DMS79 (cell line): ENCODE measurements at places on chromosomes 7 and 10.

GRCh38 chr10:69315100-69315542 lies 36.8 kb downstream of the HK1 start:
- DNase-seq = no peak

GRCh38 chr7:46714904-46715303 lies 793.8 kb upstream of the IGFBP3 start:
- DNase-seq = no peak

DNA sequence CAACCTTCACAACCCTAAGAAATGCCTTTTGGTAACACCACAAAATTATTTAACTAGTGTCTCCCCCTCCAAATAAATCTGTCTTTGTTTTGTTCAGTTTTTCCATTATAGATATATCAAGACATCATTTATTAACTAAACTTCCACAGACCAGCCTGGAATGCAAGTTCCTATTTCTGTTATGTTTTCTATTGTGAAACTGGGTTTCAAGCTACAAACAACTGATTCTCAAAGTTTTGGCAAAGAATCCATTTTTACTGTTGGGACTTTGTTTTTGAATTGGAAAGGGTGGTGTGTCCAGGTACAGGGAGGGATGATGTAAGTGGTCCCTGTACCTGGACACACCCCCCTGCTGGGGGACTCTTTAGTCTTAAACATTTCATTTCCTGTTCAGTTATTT lies 36.2 kb downstream of the STAMBPL1 start:
- no peak for DNase-seq

- DNase-seq = no peak
These were observed 195.6 kb upstream of the FRMD4A start for GRCh38 chr10:14526326-14526725.

DNA sequence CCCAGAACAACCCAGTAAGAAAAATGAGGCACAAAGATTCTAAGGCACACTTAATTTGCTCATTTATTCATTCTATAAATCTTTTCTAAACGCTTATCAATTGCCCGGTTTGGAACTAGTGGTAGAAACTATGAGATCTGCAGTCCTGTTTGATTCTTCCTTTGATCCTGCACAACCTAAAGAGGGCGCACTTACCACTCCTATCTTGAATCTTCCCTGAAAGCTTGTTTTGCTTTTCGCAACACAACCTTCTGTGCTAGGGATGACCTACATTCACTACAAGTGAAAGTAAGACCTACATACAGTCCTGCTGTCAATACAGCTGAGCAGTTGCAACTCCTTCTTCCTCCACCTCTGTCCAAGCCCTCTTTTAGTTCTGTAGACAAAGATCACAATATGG lies 12.6 kb upstream of the ARL4A start:
- DNase-seq = no peak

- no peak for DNase-seq
These were observed 53.0 kb upstream of the SEMA3A start for GRCh38 chr7:84247591-84247990.

- no peak for DNase-seq
These were observed 1177.1 kb upstream of the C7orf33 start for GRCh38 chr7:147413557-147413870.

- DNase-seq = no peak
These were observed 210.4 kb downstream of the DGKI start for GRCh38 chr7:137636376-137636775.

DNA sequence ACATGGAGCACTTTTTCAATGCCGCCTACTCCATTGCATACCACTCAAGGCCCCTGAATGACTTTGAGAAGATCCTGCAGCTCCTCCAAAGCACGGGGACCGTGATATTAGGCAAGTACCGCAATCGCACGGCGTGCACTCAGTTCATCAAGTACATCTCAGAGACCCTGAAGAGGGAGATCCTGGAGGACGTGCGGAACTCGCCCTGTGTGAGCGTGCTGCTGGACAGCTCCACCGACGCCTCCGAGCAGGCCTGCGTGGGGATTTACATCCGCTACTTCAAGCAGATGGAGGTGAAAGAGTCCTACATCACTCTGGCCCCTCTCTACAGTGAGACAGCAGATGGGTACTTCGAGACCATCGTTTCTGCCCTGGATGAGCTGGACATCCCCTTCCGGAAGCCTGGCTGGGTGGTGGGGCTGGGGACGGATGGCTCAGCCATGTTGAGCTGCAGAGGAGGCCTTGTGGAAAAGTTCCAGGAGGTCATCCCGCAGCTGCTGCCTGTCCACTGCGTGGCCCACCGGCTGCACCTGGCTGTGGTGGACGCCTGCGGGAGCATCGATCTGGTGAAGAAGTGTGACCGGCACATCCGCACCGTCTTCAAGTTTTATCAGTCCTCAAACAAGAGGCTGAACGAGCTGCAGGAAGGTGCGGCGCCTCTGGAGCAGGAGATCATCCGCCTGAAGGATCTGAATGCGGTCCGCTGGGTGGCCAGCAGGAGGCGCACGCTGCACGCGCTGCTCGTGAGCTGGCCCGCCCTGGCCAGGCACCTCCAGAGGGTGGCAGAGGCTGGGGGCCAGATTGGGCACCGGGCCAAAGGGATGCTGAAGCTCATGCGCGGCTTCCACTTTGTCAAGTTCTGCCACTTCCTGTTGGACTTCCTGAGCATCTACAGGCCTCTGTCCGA lies 12.7 kb upstream of the ATP6V0E2 start:
- DNase-seq = no peak

DNA sequence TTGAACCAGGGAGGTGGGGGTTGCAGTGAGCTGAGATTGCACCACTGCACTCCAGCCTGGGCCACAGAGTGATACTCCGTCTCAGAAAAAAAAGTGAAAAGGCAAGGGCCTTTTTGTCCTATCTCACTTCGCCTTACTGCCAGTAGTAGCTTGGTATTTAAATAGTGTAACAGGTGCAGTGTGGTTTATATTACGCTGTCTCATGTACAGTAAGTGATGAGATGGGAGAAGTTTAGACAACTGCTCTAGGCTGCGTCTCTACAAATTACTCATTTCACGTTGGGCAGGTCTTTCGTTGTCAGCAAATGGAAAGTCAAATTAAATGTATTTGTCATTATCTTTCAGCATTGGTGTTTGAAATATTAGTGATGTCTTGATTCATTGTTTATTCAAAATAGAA lies 15.5 kb upstream of the PFKFB3 start:
- no peak for DNase-seq

GRCh38 chr7:116395141-116395791 lies 104.3 kb upstream of the CAV2 start:
- DNase-seq = no peak

GRCh38 chr7:92949748-92950147 lies 113.4 kb upstream of the CDK6 start:
- no peak for DNase-seq

DNA sequence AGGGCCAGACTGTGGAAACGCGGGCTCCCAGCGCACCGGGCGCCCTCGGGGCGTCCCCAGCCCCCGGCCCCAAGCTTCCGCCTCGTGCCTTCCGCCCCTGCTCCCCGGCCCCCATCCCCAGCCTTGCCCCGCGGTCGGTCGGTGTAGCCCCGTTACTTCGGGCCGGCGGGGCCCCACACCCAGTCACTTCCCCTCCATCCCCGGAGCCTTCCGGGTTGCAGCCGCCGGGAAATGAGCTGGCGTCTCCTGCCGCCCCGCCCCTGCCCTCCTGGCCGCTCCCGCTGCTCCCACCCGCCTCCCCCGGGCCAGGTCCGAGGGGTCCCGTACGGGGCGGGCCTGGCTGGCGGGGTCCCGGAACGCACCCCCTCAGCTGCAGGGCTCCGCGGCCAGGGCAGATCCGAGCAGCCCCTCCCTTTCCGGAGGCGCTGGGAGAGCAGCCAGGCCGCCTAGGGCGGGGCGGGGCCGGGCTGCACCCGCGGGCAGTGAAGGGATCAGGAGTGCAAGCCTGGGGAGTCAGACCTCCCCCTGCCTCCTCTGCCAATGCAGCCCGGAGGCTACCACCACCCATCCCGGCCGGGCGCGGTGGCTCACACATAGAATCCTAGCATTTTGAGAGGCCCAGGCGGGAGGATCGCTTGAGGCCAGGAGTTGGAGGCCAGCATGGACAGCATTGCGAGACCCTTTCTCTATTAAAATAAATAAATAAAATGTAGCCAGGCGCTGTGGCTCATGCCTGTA lies 709 bp downstream of the ARPC1B start:
- DNase-seq = no peak

DNA sequence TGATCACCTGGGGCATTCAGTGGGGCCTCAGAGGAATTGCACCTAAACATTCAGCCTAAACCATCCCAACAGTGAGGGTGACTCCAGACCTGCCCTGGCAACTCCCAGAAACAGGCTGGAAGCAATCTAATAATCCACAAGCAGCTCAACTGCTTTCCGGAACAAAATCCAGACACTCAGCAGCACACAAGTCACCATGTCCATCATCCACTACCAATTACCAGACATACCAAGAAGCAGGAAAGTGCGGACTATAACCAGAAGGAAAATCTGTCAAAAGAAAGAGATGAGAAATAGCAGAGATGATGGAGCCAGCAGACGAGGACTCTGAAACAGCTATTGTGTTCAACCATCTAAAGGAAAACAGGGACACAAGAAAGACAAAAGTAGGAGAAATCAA lies 342.6 kb upstream of the ZMIZ1 start:
- DNase-seq = no peak

GRCh38 chr7:155287284-155287935 lies 10.3 kb upstream of the INSIG1 start:
- DNase-seq = no peak

DNA sequence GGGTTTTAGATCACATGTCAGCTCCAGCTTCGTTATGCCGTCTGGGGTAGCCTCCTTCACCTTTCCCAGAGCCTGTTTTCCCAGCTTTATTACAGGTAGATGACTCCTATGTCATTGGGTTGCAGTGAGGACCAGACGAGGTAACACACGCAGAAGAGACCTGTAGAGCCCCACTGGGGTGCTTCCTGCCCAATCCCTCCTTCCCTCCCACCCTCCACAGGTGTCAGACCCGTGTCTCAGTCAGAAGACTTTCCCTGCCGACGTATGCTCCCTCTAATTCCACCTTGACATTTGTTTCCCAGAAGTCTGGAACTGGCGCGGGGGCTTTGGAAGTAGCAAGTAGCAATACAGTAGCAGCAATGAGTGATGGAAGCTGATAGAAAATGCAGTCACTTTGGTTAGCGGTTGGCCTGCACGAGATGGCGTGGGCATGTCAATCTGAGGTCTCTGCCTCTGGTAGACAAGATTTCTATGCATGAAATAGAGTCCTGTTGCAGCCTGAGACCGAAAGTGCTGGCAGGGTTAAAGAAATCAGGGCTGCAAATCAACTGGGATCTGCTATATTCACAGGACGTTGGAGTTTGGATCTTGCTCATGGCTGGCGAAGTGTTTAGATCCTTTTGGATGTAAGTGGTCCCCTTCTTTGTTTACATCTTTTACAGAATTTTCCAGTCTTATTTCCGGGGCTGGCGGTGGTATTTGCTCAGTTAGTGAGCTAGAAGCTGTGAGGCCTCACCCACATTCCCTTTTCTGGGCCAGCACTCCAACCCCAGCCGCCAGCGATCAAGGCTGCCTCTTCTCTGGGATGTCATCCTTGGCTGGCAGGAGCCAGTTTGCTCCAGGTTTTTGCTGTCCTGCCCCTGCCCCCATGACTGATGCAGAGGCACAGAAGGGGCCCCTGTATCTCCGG lies 78.3 kb upstream of the KMT2C start:
- no peak for DNase-seq

GRCh38 chr7:108266491-108266890 lies 136.3 kb upstream of the LAMB4 start:
- no peak for DNase-seq

- no peak for DNase-seq
These were observed 195.4 kb upstream of the PLXDC2 start for GRCh38 chr10:19620811-19621210.

DNA sequence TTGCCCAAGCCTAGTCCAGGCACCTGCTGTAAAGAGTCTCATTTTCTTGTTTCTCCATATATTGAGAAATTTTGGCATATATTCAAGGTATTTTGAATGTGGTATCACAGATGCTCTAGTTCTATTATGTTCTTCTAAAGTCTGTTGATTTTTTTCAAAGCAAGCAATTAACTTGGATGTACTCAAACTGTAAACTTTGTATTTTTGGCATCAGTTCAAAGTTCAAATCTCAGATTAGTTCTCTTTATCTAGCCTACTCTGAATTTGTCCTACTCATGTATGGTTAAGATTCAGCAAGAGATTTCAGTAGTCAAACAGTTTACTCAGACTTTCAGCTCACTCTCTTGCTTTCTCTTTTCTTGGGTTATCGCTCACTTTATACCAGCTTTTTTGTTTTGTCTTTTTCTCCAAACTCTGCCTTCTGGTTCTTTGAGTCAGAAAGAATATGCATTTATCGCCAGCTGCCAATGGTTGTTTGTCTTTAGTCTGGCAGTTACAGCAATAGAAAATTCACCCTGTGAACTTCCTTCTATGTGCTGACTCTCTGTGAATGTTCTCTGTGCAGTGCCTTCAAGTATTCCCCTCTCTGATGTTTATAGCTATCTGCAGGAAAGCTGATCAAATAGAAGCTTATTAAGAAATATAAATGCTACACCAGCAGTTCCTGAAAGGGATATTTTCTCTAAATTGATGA lies 56.0 kb downstream of the ANKRD7 start:
- peak; percentile 14 for DNase-seq

DNA sequence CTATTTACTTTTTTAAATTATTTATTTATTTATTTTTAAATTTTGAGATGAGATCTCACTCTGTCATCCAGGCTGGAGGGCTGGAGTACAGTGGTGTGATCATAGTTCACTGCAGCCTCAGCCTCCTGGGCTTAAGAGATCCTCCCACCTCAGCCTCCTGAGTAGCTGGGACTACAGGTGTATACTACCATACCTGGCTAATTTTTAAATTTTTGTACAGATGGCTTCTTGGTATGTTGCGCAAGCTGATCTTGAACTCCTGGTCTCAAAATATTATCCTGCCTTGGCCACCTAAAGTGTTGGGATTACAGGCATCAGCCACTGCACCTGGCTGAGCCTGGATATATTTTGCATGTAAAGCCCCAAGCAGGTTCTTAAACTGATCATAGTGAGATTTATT lies 7.6 kb downstream of the CHST12 start:
- DNase-seq = no peak

GRCh38 chr10:11895108-11895466 lies 71.9 kb downstream of the PROSER2 start:
- no peak for DNase-seq

DNA sequence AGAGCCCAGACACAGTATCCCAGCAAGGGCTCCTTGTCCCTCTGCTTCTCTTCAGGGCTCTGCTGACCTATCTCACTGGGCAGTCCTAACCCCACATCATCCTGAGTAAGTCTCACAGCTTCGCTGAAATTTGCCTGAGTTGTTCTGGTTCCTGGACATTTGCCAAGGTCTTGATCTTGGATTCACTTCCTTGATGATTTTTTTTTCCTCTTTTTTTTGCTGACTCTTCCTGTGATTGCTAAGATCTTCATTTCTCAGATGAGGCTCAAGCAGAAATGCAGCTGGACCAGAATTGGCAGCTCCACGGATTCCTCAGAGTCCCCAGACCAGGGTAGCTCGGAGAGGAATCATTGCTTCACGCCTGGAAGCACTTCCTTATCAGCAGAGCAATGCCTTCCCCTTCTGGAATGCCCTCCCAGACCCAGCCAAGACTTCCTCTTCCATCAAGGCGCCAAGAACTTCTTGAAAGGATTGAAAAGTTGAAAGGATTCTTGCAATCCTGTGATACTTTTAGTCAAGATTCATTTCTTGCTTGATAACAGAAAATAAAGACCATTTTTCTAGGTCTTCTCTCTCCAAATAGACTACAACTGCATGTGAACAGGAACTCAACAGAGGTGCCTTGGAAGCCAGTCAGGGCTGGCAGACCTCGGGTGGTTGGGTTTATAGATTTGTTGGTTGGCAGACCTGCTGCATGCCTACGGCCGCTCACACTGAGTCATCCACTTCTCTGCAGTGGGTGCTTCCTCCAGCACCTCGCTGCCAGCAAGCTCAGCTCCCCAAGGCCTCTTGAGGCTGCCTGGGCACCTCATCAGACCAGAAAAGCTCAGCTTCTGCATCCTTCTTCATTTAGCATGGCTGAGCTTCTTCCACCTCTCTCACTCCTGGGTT lies 8.8 kb upstream of the AFAP1L2 start:
- DNase-seq = peak; percentile 22
